ENCODE measurements at places on chromosomes 11 and 22.

GRCh38 chr11:124917115-124917637, 1.9 kb upstream of the HEPN1 start:
- DNase-seq: no peak

DNA sequence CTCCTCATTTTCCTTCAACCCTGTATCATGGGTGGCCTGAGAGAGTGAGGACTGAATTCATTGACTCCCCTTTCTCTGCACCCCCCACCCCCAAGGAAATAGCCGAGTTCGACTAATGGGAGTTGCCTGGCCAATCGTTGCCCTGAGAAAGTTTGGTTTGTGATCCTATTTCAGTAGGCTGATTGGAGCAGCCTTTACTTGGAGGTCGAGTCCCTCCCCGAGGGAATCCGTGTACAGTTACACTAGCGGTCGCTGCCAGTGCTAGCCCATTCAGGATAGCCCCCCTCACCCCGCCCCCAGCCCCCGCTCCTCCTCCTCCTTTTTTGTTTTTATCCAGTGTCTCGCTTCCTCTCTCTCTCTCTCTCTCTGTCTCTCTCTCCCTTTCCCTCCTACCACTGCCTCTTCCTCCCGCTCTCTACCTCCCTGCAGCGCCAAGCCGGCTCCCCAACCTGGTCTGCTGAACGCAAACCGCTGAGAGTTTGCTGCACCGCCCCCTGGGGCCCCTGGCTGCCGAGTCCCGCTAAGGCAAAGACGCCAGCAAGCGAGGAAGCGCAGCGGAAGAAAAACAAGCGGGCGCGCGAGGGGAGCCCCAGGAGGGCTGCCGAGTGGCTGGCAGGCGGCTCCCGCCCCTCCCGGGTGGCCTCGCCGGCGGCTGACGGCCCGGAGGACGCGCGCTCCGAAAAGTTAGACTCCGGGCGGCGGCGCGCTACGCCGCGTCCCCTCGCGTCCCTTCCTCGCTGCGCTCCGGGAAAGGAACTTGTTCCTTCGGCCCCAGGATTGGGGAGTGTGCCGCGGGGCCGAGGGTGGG, at the start of gene GRAMD1B:
GRAMD1B (plus strand) TSS at position 357 of the 808 bp plus-strand sequence. CDS start 524 bp downstream, outside the sequence.
- peak; percentile 75 for DNase-seq

- DNase-seq: no peak
These were observed 23.1 kb upstream of the ANO5 start for GRCh38 chr11:22169833-22170232.

- no peak for DNase-seq
These were observed 34.8 kb downstream of the MRGPRX2 start for GRCh38 chr11:19025481-19026406.
